ENCODE measurements at places on chromosomes 12 and 14. TPM values are rescaled to one million over a fixed set of nuclear protein-coding genes. Genes with fewer than 3 reads are reported as not detected.

DNA sequence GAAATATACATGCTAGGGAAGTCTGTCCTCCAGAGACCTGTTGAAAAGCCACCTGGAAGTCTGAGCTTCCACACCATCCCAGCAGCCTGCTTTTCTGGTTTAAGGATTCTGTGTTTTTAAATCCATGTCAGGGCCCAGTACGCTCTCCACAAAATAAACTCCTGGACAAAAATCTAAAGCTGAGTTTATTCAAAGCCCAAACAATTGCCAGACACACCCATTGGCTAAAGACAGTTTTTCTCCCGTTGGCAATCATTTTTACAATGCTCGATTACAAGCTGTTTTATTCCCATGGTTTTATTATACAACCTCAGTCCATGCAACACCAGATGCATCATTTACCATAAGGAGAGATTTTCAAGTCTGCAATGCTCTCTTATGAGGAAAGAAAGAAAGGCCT is 94.5 kb downstream of the MYRFL start:
- H3K4me1 ChIP-seq = peaks cover 10% of the 10 kb centered on the region
- no peaks in the 10 kb centered on the region for H3K36me3 ChIP-seq

The HHIPL1 gene
- 0.93 TPM for total RNA-seq

DNA sequence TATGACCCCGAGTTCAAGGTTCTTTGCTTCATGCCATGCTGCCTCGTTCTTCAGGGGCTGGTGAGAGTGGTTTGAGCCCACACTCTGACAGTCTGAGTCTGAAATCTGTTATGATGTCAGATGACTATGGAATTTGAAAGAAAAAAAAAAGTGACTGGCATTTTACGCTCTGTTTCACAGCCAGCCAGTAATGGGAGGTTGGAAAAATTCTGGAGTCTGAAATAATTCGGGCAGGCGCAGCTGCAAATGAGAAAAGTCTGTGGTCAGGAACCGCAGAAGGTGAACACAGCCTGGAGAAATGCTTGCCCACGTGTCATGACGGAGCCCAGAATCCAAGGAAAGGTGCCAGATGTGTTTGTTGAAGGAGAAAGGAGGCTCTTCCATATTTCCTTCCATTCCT is 269.8 kb upstream of the PWP1 start:
- no peak overlapping the region for H3K27ac ChIP-seq
- no peak for DNase-seq
- no peaks in the 10 kb centered on the region for H3K4me1 ChIP-seq
- no peaks in the 10 kb centered on the region for H3K36me3 ChIP-seq
- H3K4me3 ChIP-seq = no peak overlapping the region

- no peaks in the 10 kb centered on the region for H3K36me3 ChIP-seq
- peaks cover 6% of the 10 kb centered on the region for H3K4me1 ChIP-seq
- H3K27me3 ChIP-seq = no peaks in the 10 kb centered on the region
- peak overlapping the region; percentile 57 for H3K27ac ChIP-seq
- DNase-seq = peak; percentile 81
- H3K4me3 ChIP-seq = no peak overlapping the region
These were observed 65.3 kb downstream of the DPF3 start for GRCh38 chr14:72828604-72829003.

GRCh38 chr12:107287436-107288413 is 194.4 kb upstream of the CRY1 start:
- DNase-seq = no peak
- no peak overlapping the region for H3K27ac ChIP-seq
- H3K36me3 ChIP-seq = no peaks in the 10 kb centered on the region
- H3K4me1 ChIP-seq = no peaks in the 10 kb centered on the region
- H3K4me3 ChIP-seq = no peak overlapping the region

The P2RX4 gene
- 82.2 TPM for total RNA-seq

The JAG2 gene
- 11.0 TPM for total RNA-seq

DNA sequence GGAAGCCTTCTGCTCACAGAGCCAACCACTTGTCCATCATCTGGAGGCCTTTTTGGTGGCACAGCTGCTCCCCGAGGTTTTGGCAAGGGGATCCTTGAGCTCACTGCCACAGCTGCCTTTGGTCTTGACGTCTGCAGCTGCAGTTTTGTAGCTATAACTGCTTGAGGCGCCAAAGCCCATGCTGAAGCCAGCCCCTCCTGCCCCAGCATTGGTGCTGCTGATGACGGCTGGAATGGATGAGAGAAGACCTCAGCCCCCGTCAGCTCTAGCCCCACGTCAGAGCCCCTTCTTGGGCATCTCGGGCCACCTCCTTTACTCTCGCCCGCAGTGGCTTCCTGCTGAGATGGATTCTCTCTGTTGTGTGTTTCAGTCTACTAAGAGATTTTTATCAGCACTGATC is 12.3 kb upstream of the KRT74 start:
- H3K4me3 ChIP-seq = no peak overlapping the region
- no peaks in the 10 kb centered on the region for H3K4me1 ChIP-seq
- no peak for DNase-seq
- H3K27ac ChIP-seq = no peak overlapping the region

- no peak overlapping the region for H3K4me3 ChIP-seq
- H3K4me1 ChIP-seq = peaks cover 28% of the 10 kb centered on the region
- no peaks in the 10 kb centered on the region for H3K36me3 ChIP-seq
- H3K27ac ChIP-seq = no peak overlapping the region
- no peak for DNase-seq
- no peaks in the 10 kb centered on the region for H3K27me3 ChIP-seq
These were observed 111.2 kb downstream of the NCOR2 start for GRCh38 chr12:124456133-124456651.

DNA sequence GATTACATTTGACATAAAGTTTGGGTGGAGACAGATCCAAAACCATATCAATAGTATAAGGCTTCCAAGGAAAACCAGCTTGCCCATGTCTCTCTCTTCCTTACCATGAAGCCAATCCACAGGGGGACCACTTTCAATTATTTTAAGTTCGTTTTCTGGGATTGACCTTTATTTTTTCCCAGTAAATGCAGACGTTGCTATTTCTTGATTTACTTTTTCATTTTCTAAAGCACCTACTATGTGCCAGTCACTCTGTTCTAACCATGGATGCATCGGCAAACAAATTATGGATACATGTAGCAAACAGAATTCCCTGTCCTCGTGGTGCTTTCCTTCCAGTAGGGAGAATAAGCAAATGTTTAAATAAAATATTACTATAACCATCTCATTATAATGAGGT is 65.8 kb upstream of the KCNA1 start:
- no peaks in the 10 kb centered on the region for H3K36me3 ChIP-seq
- H3K4me1 ChIP-seq = no peaks in the 10 kb centered on the region
- no peak for DNase-seq
- H3K27ac ChIP-seq = no peak overlapping the region

GRCh38 chr12:20374795-20375194 is 6.5 kb downstream of the PDE3A start:
- no peak overlapping the region for H3K27ac ChIP-seq
- H3K4me3 ChIP-seq = no peak overlapping the region
- H3K4me1 ChIP-seq = no peaks in the 10 kb centered on the region
- no peaks in the 10 kb centered on the region for H3K36me3 ChIP-seq
- no peaks in the 10 kb centered on the region for H3K27me3 ChIP-seq

The IRF2BPL gene
- total RNA-seq = 27.1 TPM

GRCh38 chr12:56469007-56469930 is 891 bp downstream of the SPRYD4 start:
- peak overlapping the region; percentile 90 for H3K4me3 ChIP-seq
- peak; percentile 42 for DNase-seq
- H3K4me1 ChIP-seq = peaks cover 5% of the 10 kb centered on the region
- peak overlapping the region; percentile 87 for H3K27ac ChIP-seq

The B4GALNT3 gene
- 84.0 TPM for total RNA-seq

- no peak for DNase-seq
- no peaks in the 10 kb centered on the region for H3K4me1 ChIP-seq
- H3K27ac ChIP-seq = no peak overlapping the region
- no peaks in the 10 kb centered on the region for H3K36me3 ChIP-seq
- no peak overlapping the region for H3K4me3 ChIP-seq
These were observed 11.7 kb upstream of the NAA30 start for GRCh38 chr14:57378661-57379060.

DNA sequence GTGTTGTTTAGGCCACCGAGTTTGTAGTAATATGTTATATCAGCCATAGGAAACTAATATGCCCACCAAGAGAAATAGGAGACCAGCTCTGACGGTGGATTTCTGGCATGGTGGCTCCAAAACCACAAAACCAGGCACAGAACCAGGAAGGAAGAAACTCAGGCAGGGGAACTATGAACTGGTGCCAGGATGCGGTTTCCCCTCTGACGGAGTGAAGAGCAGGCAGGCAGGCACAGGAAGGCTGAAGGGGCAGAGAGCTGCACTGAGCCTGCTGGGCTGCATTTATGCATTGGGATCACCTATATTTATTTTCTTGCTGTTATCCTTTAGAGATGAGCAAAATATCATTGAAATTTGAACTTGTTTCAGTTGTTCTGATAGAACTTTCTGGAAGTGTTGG is 479.4 kb downstream of the VRK1 start:
- no peak overlapping the region for H3K4me3 ChIP-seq
- DNase-seq = no peak
- H3K36me3 ChIP-seq = no peaks in the 10 kb centered on the region
- H3K27me3 ChIP-seq = no peaks in the 10 kb centered on the region
- no peak overlapping the region for H3K27ac ChIP-seq
- H3K4me1 ChIP-seq = no peaks in the 10 kb centered on the region

- DNase-seq = no peak
- no peak overlapping the region for H3K4me3 ChIP-seq
- H3K36me3 ChIP-seq = no peaks in the 10 kb centered on the region
- no peaks in the 10 kb centered on the region for H3K4me1 ChIP-seq
- no peak overlapping the region for H3K27ac ChIP-seq
- no peaks in the 10 kb centered on the region for H3K27me3 ChIP-seq
These were observed 66.4 kb downstream of the WNK1 start for GRCh38 chr12:818733-819132.

GRCh38 chr12:77572371-77572770 is 258.3 kb upstream of the NAV3 start:
- H3K36me3 ChIP-seq = no peaks in the 10 kb centered on the region
- H3K27ac ChIP-seq = no peak overlapping the region
- no peak overlapping the region for H3K4me3 ChIP-seq
- no peaks in the 10 kb centered on the region for H3K27me3 ChIP-seq
- no peak for DNase-seq
- H3K4me1 ChIP-seq = no peaks in the 10 kb centered on the region

GRCh38 chr14:71988476-71988875 is 56.2 kb downstream of the RGS6 start:
- H3K27me3 ChIP-seq = no peaks in the 10 kb centered on the region
- no peak for DNase-seq
- no peaks in the 10 kb centered on the region for H3K36me3 ChIP-seq

The CYP27B1 gene
- 0.80 TPM for total RNA-seq

GRCh38 chr14:93941293-93941910 is 14.3 kb downstream of the FAM181A start:
- no peaks in the 10 kb centered on the region for H3K27me3 ChIP-seq
- H3K4me1 ChIP-seq = no peaks in the 10 kb centered on the region
- no peak for DNase-seq
- H3K27ac ChIP-seq = no peak overlapping the region

- peak; percentile 51 for DNase-seq
- H3K27me3 ChIP-seq = no peaks in the 10 kb centered on the region
- H3K4me3 ChIP-seq = no peak overlapping the region
- H3K27ac ChIP-seq = no peak overlapping the region
- no peaks in the 10 kb centered on the region for H3K4me1 ChIP-seq
These were observed 1059.8 kb downstream of the TMEM121 start for GRCh38 chr14:106586098-106586704.

- DNase-seq = no peak
- no peaks in the 10 kb centered on the region for H3K36me3 ChIP-seq
- H3K27me3 ChIP-seq = no peaks in the 10 kb centered on the region
- H3K27ac ChIP-seq = no peak overlapping the region
- no peak overlapping the region for H3K4me3 ChIP-seq
These were observed 20.9 kb upstream of the SCFD1 start for GRCh38 chr14:30600922-30601918.

DNA sequence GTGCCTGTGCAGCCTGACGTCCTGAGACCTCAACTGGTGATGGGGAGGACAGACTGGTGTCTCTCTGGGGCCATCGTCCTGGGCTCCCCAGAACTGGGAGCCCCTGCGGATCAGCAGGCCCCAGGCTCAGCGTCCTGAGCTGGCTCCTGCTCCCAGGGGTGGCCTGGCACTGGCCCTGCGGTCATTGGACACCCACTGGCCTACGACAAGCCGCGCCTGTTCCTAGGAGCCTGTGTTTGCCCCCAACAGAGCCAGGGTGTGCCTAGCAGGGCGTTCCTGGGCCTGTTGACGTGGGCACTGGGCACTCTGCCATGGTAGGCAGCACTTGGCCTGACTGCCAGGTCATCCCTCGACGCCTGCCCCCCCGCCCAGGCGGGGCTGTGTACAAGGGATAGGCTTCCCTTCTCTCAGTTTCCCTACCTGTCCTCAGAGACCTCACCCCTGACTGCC is 8.4 kb downstream of the ADSS1 start:
- peak; percentile 93 for DNase-seq
- H3K27ac ChIP-seq = no peak overlapping the region

The CLEC1B gene
- total RNA-seq = not detected

GRCh38 chr12:50538182-50538581 is 33.4 kb downstream of the DIP2B start:
- H3K4me1 ChIP-seq = peaks cover 9% of the 10 kb centered on the region
- H3K36me3 ChIP-seq = no peaks in the 10 kb centered on the region
- peak overlapping the region; percentile 7 for H3K27ac ChIP-seq
- no peak for DNase-seq

The OR4E1 gene
- not detected for total RNA-seq

- H3K36me3 ChIP-seq = no peaks in the 10 kb centered on the region
- H3K27ac ChIP-seq = no peak overlapping the region
- no peak for DNase-seq
These were observed 595.6 kb upstream of the ATP2B1 start for GRCh38 chr12:90304231-90304630.
